ENCODE measurements at places on chromosomes 13 and 19.

GRCh38 chr13:41905600-41906254, 55.2 kb downstream of the VWA8 start:
- peak; percentile 84 for DNase-seq

DNA sequence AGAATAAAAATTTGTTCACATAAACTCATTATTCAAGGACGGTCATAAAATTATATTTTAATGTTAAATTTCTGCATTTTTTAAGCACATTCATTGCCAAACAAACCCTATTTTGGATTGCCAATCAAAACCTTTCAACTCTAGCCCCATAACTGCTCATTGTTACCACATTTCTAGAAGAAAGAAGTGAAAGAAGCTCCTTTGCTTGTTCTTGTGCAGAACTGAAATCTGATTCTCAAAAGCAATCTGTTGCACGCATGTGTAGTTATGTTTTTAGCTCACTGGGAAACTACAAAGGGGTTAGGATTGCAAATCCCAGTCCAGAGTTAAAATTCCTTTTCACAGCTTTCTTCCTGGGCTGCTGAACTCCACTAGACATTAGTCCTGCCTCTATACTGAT, 109.5 kb upstream of the MIR17HG start:
- DNase-seq = no peak

- DNase-seq = no peak
These were observed 4.9 kb upstream of the LMTK3 start for GRCh38 chr19:48516536-48516935.

DNA sequence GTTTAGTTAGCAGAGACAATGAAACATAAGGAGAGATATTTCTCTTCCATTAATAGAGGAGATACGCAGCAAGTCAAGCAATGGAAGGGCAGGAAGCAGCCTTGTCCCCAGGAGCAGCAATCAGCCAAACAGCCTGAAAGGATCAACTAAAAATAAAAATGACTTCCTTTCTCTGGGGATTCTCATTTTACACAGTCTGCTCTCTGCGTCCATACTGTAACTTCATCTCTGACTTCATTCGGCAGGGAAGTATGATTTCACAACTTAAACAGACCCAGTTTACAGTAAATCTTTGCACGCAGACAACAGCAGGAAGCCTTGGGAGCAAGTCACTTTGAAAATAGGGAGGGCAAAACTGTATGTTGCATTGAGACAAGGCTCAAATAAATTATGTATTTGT, 826.7 kb downstream of the DIAPH3 start:
- DNase-seq = no peak

- peak; percentile 26 for DNase-seq
These were observed 54.4 kb upstream of the RGCC start for GRCh38 chr13:41402691-41403511.

GRCh38 chr13:29803221-29803620, 47.2 kb downstream of the UBL3 start:
- DNase-seq = no peak

DNA sequence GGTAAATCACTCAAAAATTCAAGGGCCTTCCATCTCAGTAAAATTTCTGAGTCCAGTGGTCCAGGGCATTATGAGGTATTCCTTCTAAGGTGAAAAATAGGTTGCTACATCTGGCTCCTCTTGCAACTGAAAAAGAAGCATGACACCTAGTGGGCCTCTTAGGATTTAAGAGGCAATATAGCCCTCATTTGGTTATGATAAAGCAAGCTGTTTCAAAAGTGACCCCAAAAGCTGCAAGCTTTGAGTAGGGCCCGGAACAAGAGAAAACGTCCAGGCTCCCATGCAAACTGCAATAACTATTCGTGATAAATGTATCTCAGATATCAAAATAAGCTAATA, 1910.2 kb upstream of the PRR20A start:
- DNase-seq = no peak

- no peak for DNase-seq
These were observed 85.2 kb downstream of the MBNL2 start for GRCh38 chr13:97307118-97307881.

Measured in HT-29 (cell line).